ENCODE measurements at places on chromosomes 5 and 9.
A peak's percentile ranks its signal among the peaks of the same experiment; 100 is the strongest.

- DNase-seq: no peak
Measured at GRCh38 chr9:136627703-136628102, 35.0 kb upstream of the EGFL7 start.

DNA sequence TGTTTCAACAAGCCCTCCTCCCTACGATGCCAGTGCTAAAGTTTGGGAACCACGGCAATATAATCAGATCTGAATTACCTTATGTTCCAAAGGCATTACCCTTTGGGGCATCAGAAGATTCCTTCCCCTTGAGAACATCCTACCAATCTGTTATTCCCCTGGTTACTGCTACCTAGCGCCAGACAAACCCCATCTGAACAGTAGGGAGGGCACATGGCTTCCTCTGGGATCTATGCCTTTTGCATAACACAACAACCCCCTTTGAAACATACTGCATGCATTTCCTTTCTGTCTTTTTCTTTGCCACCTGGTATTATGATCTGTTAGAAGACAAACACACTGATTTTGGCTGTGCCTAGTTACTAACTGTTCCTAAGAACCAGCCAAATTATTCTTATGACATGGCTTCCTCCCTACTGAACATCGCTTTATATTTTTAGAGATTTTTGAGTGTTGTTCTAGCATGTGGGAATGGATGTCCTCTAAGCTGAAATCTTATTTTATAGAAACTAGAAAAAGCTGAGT is 103.9 kb upstream of the DAPK1 start:
- DNase-seq: no peak

GRCh38 chr5:56607551-56607950 is 207.8 kb upstream of the MAP3K1 start:
- peak; percentile 47 for DNase-seq

DNA sequence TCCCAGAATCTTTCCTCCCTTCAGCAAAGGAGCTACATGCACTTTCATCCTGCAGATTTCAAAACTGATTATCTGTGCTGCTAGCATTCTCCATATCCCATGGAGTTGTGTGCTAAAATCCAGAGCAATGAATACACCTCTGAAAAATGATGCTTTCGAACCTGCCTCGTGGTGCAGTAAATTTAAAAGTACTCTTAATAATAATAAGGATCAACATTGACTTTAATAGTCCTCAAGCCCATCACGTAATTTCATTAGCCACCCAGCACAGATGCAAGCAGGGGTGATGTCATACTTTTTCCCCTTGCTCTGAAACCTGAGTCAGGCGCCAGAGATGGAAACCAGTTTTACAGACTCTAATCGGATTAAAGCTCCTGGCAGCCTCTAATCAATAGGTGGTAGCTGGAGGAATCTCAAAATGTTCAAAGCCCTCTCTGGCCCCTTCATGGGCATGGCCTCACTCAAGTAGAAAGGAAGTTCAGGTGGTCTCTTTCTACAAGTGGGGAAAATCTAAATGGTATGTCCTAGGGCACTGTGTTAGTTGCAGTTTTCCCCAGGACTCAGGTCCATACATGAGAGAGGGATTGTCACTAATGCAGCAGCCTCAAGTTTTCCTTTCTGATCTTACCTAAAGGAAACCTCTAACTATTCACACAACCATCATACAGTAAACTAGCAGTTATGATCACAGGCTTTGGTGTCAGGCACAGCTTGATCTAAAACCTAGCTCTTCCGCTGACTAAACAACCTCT is 221.6 kb upstream of the SLC30A5 start:
- no peak for DNase-seq

DNA sequence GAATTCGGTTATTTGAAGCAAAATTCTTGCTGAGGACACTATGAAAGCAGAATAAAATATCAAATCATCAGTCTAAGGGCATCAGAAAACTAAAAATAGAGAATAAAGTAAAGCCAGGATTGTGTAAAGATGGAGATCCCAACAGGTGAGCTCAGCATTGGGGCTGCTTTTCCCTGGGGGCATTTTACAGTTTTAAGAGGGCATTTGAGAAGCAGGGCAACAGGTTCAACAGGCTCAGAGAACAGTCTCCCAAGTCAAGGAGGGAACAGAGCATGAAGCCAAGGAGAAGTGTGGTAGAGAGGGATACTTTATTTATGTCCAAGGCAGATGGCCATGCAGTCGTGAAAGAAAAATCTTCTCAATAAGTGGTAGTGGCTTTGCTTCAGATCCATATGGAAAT is 145.4 kb downstream of the SYK start:
- DNase-seq: no peak

- DNase-seq: no peak
Measured at GRCh38 chr9:136300866-136301265, 3.0 kb downstream of the CCDC187 start.

DNA sequence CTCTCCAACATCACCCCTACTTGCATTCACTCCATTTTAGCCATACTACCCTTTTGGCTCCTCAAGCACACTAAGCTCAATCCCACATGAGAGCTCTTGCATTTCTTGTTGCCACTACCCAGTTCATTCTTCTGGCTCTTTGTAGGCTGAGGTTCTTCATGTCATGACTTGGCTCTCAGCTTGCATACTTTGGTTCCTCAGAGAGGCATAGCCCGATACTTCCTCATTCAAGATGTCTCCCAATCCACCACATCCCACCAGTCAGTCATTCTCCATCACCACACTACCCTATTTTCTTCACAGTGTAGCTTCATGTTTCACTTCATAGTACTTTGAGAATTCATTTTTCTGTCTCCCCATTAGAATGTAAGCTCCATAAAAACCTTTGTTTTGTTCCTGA is 116.7 kb downstream of the NR6A1 start:
- DNase-seq: no peak

- no peak for DNase-seq
Measured at GRCh38 chr5:111224561-111225345, 569 bp downstream of the CAMK4 start.

DNA sequence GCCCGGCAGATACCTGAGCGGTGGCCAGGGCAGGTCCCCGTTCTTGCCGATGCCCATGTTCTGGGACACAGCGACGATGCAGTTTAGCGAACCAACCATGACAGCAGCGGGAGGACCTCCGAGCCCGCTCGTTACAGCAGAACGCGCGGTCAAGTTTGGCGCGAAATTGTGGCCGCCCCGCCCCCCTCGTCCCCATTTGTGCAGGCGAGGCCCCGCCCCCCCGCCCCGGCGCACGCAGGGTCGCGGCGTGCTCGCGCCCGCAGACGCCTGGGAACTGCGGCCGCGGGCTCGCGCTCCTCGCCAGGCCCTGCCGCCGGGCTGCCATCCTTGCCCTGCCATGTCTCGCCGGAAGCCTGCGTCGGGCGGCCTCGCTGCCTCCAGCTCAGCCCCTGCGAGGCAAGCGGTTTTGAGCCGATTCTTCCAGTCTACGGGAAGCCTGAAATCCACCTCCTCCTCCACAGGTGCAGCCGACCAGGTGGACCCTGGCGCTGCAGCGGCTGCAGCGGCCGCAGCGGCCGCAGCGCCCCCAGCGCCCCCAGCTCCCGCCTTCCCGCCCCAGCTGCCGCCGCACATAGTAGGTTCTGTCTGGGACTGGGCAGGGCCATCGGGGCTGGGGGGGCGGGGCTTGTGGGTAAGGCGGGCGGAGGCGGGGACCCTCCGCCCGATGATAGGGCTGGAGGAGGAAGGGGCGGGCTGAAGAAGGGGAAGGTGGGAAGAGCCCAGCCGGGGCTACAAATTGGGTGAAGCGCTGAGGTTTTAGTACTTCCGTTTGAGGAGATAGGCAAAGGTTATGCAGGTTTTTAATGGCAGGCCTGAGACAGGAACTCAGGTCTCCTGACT is at the start of the genes DHFR and MSH3:
TSS of gene DHFR (minus strand) at position 593 of the 840 bp plus-strand sequence. CDS start at position 99, 494 bp downstream.
TSS of gene MSH3 (plus strand) at position 262 of the 840 bp plus-strand sequence. CDS start at position 338, 76 bp downstream.
- peak; percentile 39 for DNase-seq

GRCh38 chr9:137149942-137150616 is 11.1 kb downstream of the GRIN1 start:
- DNase-seq: no peak

DNA sequence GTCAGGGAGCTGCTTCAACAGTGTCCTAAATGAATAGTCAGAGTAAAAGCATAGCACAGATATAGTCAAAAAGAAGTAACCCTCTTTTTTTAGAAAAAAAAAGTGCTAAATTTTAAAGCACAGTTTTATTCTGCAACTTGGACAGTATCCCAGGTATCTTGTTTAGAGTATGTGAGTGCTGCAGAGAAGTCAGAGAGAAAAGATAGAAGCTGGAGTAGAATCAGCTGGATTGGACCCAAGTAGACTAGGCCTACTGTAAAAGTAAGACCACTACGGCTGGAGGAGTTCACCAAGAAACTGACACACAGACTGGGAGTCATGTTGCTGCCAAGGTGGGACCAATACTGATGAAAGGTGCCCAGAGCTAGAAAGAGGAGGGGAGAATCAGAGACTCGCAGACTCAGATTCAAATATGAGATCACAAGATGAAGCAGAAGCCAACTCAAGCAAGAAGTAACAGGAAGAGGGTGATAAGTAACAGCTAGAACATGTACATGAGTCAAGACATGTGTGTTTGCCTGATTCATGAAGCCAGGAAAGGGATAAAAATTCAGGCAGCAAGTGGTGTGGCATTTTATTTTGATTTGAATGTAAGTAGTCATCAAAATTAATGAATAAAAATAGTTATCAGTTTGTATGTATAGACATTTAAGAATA is 25.6 kb upstream of the TUSC1 start:
- no peak for DNase-seq

GRCh38 chr9:82597241-82598203 is 465.4 kb downstream of the RASEF start:
- no peak for DNase-seq

- DNase-seq: no peak
Measured at GRCh38 chr5:148720257-148720656, 65.9 kb upstream of the HTR4 start.

DNA sequence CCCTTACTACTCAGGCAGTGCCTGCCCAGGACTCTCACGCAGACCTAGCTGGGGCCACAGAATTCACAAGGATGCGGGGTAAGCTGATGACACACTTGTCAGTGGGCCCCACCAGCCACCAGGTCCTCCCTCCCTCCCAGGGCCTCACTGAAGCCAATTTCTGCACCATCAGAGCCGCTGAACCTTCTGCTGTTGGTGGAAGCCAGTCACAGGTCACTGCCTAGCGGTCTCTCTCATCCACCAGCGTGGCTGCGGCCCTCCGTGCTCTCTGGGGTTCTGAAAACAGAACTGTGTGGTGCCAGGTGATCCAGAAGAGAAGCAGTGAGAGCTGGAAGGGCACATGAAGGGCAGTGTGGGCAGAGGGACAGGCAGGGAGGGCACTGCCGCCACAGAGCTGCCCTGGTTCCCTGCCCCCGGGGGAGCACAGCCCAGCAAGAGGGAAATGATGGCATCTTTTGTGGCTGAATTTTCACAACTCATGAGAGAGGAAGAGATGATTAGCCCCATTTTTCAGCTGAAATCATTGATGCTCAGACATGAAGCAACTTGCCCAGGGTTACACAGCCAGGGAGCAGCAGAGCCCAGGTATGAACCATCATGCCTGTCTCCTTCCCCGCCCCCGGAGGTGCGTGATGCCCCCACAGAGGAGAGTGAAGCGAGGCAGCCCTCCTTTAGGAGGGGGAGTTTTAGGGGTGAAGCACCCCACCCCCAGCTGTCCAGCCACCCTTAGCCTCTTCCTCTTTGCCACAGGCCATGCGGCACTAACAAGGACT is 41.4 kb upstream of the CPLX2 start:
- no peak for DNase-seq

DNA sequence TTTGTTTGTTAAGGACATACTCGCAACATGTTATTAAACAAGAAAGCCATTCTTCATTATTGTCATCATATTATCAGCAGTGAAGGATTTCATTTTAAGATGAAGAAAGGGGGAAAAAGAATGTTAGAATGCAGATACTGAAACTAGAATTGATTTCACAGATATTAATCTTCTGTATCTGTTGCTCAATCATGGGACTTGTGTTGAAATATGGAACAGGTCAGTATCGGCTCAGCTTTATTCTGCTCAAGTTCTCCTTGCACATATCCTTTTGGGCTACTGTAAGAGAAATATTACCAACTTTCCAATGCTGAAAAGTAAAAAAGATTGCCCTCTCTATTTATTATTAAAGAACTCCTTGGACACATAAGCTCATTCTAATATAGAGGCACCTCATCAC is 13.8 kb upstream of the ANXA1 start:
- DNase-seq: no peak

- no peak for DNase-seq
Measured at GRCh38 chr9:129667378-129667777, 1.9 kb downstream of the PRRX2 start.

- DNase-seq: no peak
Measured at GRCh38 chr9:33676746-33677505, 118.4 kb upstream of the PRSS3 start.

DNA sequence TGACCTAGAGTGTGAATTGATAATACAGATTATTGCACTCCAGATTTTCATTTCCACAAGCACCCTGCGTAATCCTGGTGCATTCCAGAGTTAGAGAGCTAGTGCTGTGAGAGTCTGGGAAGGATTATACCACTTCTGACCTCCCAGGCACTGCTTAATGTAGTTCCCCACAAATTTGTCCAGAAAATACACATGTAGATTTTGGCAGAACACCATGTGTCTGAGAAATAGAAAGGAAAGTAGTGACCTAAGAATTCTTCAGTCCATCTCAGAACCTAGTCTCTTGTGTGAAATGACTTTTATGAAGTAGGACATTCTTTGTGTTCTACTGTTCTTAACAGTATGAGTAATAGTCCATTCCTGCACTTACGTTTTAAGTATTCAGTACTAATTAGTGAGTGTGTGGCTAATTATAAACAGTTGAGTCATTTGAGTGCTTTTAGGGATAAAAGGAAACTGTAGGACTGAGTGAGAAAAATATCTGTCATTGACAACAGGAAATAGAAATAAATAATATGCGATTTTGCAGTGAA is 27.8 kb upstream of the PTPDC1 start:
- peak; percentile 83 for DNase-seq

Data from astrocyte of the cerebellum (primary cell).